ENCODE measurements at places on chromosomes 5 and 9. TPM values are rescaled to one million over a fixed set of nuclear protein-coding genes. Genes with fewer than 3 reads are reported as not detected.

The BTNL9 gene
- total RNA-seq = not detected

The SPINK13 gene
- not detected for total RNA-seq

The GABRA6 gene
- not detected for total RNA-seq

The TLN1 gene
- total RNA-seq = 428 TPM

The SGCD gene
- total RNA-seq = 15.1 TPM

Data from fibroblast of villous mesenchyme (primary cell).